Forelimb muscle (tissue), 1 donor: ENCODE measurements at places on chromosomes 7 and 10.

- no peak for DNase-seq
These were observed 213.0 kb downstream of the CELF2 start for GRCh38 chr10:11230498-11231167.

- DNase-seq: no peak
These were observed 3.9 kb downstream of the PPP1R17 start for GRCh38 chr7:31690935-31691334.

DNA sequence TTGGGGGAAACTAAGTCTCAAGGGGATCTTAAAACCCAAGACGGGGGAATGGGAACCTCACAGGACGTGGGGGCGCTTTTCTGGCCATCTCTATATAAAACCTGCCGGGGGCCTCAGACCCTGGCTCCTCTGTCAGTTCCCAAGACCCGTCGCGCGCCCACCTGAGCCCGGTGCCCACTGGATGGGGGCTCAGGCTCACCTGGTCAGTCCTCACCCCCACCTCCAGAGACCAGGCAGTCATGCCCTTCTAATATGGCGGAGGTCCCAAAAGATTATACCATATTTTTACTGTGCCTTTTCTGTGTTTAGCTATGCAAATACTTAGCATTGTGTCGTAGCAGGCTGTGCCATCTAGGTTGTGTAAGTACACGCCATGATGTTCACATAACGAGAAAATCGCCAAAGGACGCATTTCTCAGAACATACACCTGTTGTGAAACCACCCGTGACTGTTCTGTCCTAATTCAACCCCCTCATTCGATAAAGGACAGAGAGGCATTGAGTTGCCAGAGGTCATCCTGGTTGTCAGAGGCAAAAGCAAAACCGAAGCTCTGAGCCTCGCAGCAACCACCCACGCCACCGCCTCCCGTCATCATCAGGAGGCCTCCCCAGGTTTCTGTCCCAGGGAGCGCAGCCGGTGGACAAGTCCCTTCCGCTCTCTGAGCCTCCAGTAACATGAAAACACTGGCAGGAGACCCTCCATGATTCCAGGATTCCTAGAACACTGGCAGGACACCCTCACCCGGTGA lies 28.9 kb downstream of the OAT start:
- DNase-seq: no peak

GRCh38 chr7:106841896-106842390 lies 23.1 kb upstream of the PIK3CG start:
- no peak for DNase-seq

GRCh38 chr7:139242741-139243281 lies 11.8 kb downstream of the UBN2 start:
- no peak for DNase-seq

DNA sequence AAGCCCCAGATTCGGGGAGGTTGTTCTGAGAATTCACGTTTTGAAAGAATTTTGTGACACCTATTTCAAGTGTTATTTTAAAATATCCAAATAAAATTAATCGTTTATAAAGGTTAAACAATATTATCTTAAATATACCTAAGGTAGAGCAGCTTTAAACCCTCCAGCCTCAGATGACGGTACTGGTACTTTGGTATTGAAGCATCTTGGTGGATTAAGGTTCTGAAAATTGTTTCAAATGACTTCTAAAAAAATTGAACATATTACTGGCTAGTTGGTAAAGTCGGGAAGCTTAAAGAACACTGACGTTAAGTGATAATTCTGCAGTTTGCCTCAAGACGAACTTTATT lies 392 bp upstream of the HUS1 start:
- no peak for DNase-seq

DNA sequence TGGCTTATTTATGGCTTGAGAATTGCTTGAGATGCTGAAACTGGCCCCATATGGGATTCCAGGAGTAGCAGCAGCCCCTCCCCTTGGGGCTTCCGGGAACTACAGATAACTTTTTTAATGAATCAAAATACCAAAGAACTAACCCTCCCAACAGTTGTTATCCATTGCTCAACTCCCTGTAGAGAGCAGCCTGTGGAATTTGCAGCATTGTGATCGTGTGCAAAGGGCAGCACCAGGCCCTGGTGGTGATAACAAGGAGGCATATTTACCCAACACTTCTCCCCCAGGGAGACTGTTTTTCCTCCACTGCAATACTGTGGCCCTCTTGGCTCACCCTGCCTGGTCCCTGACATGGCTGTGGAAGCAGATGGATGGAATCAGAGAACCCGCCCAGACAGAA lies 196.2 kb downstream of the PLXNA4 start:
- no peak for DNase-seq

DNA sequence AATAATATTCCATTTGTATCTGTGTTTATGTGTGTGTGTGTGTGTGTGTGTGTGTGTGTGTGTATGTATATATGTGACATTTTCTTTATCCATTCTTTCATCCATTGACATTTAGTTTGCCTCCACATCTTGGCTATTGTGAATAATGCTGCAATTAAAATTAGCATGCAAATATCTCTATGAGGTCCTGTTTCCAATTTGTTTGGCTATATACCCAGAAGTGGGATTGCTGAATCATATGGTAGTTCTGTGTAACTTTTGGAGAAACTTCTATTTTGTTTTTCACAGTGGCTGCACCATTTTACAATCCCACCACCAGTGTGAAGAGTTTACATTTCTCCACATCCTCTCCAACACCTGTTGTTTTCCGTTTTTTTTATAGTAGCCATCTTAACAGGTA lies 53.1 kb downstream of the CH25H start:
- no peak for DNase-seq

DNA sequence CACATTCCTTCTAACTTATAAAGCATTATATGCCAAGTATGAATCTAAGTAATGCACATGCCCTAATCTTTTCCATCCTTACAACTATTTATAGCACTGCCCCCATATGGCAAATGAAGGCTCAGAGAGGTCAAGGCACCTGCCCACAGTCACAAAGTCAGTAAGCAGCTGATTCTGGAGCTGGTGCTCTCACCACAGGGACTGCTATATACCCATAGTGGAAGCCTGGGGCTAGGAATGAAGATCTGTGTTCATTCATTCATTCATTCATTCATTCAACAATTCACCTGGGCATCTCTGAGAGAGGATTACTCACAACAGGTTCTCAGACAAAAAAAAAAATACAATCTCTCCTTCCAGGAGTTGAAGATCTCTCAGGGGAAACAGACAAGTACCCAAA lies 213.4 kb downstream of the KCNMA1 start:
- no peak for DNase-seq

DNA sequence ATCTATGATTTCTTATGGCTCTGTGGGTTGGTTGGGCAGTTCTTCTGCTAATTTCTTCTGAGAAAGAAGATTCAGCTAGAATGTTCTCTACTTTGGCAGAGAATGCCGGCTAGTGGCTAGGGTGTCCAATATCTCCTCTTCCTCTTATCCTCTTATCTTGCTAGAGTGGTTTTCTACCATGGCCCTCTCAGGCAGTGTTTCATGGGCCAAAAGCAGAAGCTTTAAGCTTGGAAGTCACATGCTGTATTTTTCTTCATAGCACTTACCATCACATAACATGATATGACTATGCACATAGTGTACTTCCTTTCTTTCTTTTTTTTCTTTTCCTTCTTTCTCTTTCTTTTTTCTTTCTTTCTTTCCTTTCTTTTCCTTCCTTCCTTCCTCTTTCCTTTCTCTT lies 140.0 kb downstream of the ITGB8 start:
- no peak for DNase-seq

DNA sequence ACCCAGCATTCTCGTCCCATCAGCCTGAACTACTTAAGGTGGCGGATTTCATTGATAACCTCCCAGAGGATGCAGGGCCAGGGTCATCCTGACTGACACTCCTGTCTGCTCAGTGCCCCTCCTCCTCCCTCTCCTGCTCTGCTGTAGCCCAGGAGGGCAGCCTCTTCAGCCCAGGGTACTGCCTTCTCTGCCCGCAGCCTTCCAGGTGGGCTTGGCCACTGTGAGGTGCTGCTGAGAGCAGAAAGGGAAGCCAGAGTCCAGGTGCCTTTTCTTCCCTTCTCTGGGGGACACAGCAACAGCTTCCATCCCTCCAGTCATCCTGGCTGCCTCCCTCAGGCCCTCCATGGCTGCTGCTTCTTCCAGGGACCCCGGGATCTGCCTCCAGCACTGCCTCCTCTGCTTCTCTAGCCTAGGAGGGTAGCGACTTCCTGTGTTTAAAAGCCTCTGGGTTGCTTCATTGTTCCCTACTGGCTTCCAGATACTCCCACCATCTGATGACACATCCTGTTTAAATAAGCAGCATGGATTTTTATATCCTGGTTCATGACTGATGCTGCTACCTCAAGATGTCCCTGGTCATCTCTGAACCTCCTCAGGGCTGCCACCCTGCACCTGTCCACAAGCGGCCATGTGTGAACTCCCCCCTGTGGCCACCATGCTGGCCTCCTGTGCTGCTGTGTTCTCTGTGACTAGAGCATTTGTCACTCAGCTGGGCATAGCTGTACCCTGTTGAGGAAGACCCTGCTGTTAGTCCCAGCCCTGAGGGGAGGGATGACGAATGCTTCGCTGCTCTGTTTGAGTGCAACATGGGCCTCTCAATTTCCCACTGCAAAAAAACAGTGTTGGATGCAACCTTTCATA lies 55.8 kb downstream of the AKR1C4 start:
- DNase-seq: no peak

DNA sequence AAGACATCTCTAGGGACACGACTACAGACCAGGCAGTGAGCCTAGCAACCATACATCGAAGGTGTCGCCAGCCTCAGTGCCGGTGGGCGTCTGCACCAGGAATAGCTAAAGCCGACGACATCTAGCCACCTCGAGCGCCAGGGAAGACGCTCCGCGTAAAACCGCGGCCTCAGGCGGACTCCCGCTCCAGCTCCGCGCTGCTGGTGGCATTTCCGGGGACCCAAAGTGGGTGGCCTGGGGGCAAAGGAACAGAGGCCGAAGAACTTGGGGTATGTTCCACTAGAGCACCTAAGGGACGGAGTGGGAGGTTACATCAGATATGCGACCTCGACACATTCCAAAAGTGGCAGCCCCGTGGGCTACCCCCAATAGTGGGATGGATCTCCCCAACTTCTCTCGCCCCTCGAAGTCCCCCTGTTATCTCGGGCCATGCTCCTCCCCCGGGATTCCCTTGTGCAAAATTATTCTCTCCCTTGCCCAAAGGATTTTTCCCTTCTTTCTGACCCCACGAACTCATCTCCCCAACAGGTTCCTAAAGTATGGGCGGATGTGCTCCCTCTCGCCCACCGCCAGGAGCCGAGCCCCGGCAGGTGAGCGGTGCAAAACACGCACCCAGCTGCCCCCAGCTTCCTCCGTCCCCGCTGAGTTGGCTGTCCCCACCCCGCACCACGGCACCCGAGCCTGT lies 1.2 kb downstream of the KCNMA1 start:
- DNase-seq: no peak

DNA sequence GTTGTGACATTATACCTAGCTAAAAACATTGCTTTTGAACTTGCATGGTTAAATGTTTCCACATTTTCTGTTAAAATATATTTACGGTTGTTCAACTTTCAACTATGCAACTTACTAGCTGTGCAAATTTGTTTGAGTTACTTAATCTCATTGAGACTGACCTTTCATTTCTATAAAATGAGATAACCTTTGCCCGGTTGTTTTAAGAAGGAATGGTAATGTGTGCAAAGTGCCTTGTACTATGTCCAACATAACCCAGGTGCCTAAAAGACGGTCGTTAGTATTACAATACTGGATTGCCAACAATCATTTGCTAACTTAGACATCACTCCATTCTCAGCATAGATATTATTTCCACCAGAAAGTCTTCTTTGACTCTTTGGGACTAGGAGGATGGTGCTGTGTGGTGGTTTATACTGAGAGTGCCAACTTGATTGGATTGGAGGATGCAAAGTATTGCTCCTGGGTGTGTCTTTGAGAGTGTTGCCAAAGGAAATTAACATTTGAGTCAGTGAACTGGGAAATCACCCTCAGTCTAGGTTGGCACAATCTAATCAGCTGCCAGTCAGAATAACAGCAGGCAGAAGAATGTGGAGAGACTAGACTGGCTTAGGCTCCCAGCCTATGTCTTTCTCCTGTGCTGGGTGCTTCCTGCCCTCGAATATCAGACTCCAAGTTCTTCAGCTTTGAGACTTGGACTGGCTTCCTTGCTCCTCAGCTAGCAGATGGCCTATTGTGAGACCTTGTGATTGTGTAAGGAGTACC lies 85.2 kb upstream of the PDSS1 start:
- DNase-seq: no peak

GRCh38 chr10:83373671-83374070 lies 765.6 kb upstream of the GHITM start:
- no peak for DNase-seq

GRCh38 chr10:116809483-116810119 lies 39.7 kb upstream of the ENO4 start:
- DNase-seq: no peak

- no peak for DNase-seq
These were observed 81.3 kb downstream of the CDK6 start for GRCh38 chr7:92754919-92755581.

DNA sequence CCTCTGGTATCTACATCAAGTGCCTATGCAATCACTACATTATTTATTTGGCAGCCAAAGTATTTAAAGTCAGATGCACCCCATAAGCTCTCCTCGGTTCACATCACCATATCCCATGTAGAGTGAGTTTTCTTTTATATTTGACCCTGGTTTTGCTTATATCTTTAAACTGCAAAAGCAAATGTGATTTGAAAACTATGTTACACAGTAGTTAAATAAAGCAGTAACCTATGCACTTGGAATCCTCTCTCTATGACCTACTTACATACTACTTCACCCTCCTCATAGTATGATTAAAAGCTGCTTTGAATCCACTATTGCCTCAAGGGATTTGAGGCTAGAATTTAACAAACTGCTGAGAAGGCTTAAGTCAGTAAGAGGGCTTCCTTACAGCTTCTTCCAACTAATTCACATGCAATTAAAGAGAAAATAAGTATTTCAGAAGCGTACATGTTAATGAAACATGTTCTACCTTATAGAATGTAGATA lies 2.2 kb upstream of the CELF2 start:
- DNase-seq: no peak

DNA sequence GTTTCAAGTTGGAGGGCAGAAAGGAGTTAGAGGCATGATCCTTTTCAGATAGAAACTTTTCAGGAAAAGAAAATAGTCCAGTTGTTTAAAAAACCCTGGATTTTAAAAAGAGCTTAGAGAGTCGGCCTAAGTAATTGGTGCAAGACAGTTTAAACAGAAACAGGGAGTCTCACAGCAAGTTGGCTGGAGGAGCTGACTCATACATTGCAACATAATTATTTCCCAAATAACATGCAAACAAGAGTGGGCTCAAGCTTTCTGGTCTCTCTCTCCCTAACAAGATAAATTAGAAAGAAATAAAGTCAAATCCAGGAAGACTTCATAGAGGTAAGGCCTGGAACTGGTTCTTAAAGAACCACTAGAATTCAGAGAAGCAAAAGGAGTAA lies 100.3 kb upstream of the AGBL3 start:
- DNase-seq: no peak

DNA sequence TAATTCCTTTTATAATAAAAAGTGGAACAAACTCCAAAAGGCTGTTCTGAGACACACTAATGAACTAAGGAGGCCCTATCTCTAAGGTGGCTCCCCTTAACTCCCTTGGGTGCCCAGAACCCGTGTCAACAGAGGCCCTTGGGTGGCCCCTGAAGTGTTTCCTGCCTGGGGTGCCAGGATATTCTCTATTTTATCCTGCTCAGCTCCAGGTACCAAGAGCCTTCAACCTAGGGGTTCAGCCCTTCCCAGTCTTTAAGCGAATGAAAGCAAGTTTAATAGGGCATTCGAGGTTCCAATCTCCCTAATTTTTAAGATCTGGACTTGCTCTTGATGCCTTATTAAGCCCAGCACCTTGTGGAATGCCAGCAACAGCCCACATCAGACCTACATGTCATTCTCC lies 64.4 kb upstream of the MYO3A start:
- no peak for DNase-seq
